ENCODE measurements at places on chromosomes 6 and 20.
A peak's percentile ranks its signal among the peaks of the same experiment; 100 is the strongest.

DNA sequence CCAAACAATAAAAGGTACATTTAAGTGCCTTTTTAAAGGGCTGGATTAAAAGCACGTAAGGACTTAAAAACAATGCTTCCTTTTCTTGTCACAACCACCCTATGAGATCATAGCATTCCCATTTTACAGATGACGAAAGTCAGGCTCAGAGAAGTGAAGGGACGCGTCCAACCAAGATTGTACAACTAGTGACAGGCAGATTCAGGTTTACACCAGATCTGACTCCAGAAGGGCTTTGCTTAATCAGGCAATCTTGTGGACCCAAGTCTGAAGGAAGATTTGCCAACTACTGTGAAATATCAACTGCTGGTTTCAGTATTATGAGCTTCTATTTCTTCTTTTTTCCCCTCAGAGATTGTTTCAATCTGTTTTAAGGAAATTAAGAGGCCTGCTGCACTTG is 877 bp downstream of the ENPP4 start:
- DNase-seq = no peak

DNA sequence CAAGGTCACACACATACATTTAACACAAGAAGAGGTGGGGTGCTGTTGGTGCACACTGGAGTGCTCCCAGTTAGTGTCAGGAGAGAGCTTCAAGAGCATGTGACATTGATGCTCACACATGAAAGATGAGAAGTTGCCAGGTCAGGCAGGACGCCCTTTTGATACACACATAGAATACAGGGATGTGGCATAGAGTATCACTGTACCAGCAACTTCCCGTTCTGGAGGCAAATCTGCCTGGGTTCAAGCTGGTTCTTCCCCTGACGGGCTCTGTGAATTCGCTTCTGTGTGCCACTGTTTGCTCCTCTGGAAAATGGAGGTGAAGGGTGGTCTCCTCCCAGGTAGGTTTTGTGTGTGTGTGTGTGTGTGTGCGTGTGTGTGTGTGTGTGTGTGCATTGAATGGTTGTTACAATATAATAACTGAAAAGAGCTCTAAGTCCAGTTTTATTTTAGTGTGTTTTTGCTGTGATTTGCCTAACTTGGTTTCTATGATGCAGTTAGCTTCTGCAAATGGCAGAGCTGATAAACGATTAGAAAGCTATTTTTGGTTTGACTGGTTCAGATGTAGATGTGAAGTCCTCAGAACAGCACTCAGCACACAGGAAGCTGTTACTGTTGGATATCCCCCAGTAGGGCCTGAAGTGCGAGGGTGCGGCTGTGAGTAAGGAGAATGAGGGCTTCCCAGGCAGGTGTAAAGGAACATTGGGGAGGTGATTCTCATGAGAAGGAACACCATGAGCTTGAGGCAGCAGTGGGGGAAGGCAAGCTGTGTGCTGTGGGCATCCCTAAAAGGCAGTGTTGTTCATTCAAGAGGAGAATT is 53.4 kb downstream of the HIVEP1 start:
- DNase-seq = no peak

GRCh38 chr20:6709910-6710595 is 57.4 kb upstream of the BMP2 start:
- DNase-seq = no peak

- no peak for DNase-seq
These were observed 20.3 kb downstream of the RIN2 start for GRCh38 chr20:19778404-19778803.

- DNase-seq = no peak
These were observed 59.7 kb downstream of the TMEM200A start for GRCh38 chr6:130425537-130425936.

DNA sequence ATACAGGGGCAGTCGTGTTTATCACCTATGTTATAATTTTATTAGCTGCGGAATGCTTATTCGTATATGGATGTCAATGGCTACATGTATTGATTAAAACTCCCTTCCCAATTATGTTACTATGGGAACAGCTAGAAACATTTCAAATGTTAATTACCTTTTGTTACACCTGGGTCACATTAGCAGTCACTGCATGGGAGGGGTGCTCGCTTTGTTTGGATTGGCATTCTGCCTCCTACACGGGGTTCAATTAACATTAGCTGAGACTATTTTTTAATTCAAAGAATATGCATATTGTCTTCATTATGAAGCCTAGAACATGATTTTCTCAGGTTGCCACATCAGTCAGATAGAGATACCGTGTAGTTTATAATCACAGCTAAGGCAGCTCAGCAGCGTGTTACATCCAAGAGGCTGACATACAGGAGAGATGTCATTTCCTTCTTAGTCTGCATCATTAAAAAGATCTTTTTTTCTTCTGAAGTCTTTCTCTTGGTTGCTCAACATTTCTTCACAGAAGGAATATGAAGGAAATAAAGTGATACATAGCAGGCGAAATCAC is 76.2 kb upstream of the RPS6KA2 start:
- no peak for DNase-seq

DNA sequence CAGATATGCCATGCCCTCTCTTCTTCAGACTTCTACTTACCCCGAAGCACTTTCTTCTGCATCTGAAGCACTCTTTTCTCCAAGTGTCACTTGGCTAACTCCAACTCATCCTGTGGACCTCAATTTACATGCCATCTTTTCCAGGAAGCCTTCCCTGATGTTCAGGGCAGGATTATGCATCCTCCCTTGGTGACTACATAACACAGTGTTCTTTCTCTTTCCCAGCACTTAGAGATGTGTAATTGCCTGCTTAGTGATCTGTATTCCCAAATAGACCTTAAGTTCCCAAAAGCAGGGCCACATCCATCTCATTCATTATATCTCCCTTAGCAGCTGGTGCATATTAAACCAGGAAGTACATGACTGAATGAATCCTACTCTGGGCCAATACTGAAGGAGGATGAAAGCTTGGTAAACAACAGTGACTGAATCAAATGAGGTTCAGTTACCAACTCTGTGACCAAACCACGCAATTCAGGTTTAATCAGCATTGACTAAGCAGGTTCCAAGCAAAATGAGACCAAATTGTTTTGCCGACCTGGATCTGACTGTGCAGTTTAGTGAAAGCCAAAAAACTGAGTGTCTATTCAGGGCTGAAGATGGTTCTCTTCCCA is 121.4 kb upstream of the TCF21 start:
- no peak for DNase-seq

- no peak for DNase-seq
These were observed 42.3 kb downstream of the RPP40 start for GRCh38 chr6:4961322-4962168.

DNA sequence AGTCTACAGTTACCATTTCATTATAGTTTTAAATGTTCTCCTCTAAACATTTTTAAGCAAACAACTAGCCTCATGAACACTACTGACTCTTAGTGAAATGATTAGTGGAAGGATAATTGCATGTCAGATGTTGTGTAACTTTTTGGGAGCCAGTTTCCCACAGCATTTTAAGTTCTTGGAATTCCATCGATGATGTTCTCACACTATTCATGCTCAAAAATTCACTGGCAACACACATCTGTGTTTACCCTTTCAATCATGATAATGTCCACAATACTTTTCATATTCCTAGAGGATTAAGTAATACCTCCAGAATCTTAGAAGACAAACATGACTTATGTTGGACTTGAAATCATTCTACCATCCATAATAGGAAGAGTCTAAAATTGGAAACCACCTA is 678.1 kb upstream of the ID4 start:
- no peak for DNase-seq

GRCh38 chr6:36131511-36132245 is 1.4 kb downstream of the MAPK13 start:
- peak; percentile 50 for DNase-seq

- peak; percentile 98 for DNase-seq
These were observed 8.9 kb upstream of the UBE2V1 start for GRCh38 chr20:50121858-50122271.

Data from HFF-Myc (cell line).